Smooth muscle cell of the umbilical artery (primary cell): ENCODE measurements at places on chromosomes 11 and 22. TPM values are rescaled to one million over a fixed set of nuclear protein-coding genes. Genes with fewer than 3 reads are reported as not detected.

Gene OR8G1
- not detected in 2 replicates for total RNA-seq

Gene EFEMP2
- total RNA-seq = 90.3 and 91.1 TPM in 2 replicates

Gene PTGDR2
- total RNA-seq = under 0.01 and 0.05 TPM in 2 replicates

Gene MIAT
- 1.0 and 1.2 TPM in 2 replicates for total RNA-seq

Gene APOA4
- total RNA-seq = not detected in 2 replicates

Gene SLC35E4
- 8.9 and 16.3 TPM in 2 replicates for total RNA-seq

Gene OR52E5
- not detected in 2 replicates for total RNA-seq

Gene KCNJ5
- not detected in 2 replicates for total RNA-seq

Gene WT1
- 0.18 TPM in 1 of 2 replicates, not detected in the other for total RNA-seq

Gene CRYAB
- total RNA-seq = 3.0 and 6.0 TPM in 2 replicates
